Effector memory CD4-positive, alpha-beta T cell (primary cell): ENCODE measurements at places on chromosomes 5 and 9.

- DNase-seq: no peak
Measured at GRCh38 chr5:107557051-107557658, 113.6 kb downstream of the EFNA5 start.

GRCh38 chr5:97986069-97986468, 787.4 kb upstream of the RGMB start:
- DNase-seq: no peak

DNA sequence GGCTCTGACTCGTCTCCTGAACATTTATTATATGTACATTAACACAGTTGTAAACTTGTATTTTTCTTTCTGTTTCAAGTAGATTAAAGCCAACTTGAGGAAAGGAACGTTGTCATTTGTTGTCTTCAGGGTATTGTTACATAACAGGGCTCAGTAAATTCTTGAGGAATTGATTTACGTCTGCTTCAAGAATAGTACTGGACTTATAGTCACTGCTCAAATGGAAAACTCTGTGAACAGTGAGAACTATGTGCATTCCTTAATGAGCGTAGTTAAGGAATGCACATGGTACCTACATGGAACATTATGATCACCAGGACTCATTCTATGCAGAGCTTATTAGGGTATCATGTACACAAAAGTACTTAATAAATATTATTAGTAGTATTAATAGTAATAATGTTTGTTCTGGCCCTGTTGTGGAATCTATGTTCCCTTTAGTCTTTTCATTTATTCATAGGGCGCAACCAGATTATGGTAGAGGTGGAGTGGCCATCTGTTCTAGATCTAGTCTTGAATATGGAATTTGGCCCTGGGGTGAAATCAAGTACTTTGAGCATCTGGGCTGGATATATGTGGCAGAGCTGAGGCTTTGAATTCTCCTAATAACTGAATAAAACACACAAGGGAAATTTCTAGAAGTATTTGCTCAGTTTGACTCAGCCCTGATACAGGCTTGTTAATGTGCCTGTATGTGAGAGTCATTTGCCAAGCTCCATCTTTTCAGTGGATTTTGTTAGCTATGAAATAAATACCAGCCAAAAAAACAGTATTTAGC, 108.6 kb upstream of the SH3GL2 start:
- DNase-seq: no peak

DNA sequence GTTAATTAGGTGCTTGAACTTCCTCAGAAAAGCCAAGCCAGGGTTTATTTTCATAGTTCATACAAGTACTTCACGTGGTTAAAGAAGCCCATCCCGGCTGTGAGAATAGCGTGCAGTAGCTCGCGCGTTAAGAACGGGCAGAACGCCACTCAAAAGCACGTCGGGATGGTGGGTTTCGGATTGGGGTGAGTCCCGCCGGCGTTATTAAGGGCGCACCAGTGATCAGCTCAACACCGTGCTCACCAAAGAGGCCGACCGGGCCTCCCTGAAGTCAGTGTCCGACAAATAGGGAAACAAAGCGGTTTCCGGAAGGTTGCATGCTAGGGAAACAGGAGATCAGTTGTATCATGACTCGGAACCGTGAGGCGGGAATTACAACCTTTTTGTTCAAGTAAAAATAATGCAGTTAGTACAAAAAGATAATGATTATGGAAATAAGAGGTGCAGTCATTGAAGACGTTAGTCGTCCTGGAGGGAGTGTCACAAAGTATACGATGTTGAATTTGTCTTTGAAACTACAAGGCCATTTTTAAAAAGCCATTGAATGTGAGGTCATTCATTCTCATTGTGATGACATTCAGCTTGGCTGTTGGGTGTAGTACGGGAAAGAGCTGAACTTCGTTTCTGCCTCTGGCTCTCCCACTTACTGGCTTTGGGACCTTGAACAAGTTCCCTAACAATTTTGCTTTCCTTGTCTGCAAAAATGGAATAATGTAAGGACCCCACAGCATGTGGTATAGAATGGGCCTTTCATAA, 992 bp downstream of the SETD9 start:
- DNase-seq: peak; percentile 22

GRCh38 chr5:53194086-53194485, 84.5 kb upstream of the MOCS2 start:
- no peak for DNase-seq

DNA sequence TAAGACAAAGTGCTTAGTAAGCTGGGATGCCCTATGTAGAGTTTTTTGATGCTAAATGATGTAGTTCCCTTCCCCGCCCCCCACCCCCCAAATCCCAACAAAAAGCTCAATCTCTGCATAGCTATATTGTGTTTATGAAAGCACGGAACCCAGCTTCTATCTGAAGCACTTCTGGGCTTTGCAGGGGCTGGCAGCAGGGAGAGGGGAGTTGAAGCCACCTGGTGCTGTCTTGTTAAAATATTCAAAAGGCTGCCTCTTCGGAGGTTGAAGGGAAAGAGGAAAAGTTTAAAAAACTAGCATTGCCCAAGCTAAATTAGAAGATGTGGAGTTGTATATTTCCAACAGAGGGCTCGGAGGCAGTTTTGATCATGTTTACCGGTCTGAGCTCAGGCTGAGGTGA, 5.0 kb upstream of the TNC start:
- DNase-seq: no peak

DNA sequence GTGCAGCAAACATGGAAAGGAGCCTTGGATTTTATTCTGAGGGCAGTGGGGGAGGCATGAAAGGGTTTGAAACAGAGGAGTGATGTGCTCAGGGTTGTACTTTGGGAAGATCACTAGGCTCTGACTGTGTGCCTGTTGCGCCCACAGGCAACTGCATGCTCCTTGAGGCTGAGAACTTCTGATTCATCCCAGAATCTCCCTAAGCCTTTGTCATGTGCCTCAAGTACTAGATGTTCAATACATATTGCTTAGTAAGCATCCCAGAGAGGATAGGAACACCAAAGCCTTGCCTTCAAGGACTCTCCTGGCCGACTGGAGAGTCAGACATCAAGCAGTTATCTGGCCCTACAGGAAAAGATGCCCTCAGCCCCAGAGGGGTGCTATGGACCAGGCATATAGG, 54.1 kb downstream of the ARHGEF37 start:
- DNase-seq: no peak
